ENCODE measurements at places on chromosomes 11 and 22. TPM values are rescaled to one million over a fixed set of nuclear protein-coding genes. Genes with fewer than 3 reads are reported as not detected.
A peak's percentile ranks its signal among the peaks of the same experiment; 100 is the strongest.

The PDGFB gene
- 2.3 TPM for total RNA-seq

The RSF1 gene
- total RNA-seq = 57.0 TPM

The CLDN5 gene
- total RNA-seq = not detected

The SCUBE2 gene
- total RNA-seq = not detected

The MISFA gene
- total RNA-seq = not detected

The FGF3 gene
- not detected for total RNA-seq

The MS4A6E gene
- total RNA-seq = not detected

The OR51F1 gene
- not detected for total RNA-seq

The PRR5 gene
- total RNA-seq = 26.4 TPM

The AMPD3 gene
- 10.8 TPM for total RNA-seq

DNA sequence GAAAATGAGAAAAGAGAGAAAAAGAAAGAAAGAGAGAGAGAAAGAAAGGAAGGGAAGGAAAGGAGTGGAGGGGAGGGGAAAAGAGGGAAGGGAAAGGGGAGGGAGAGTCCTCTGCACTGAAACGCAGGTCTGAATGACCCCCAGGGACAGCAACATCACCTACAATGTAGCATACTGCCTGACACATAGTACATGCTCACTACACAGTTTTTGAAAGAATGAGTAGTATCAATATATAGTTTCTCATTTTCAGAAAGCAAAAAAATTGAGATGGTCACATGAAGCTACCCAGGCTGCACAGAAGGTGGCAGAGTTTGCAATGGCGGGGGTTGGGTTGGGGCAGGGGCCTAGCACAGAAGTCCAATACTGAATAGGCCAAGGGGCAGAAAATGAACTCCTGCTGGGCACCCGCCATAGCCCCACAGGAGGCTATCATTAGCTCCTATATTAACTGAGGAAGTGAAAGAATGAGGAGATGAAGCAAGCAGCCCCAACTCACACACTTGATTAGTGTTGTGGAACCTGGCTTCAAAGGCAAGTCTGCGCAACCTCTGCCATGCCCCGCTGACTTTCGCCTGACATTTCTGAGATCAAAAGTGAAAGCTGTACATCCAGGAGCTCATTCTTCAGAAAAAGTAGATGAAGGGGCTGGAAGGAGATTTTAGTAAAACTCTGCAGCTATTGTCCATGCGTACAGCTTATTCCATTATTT lies 241.2 kb upstream of the SYN3 start:
- no peak for DNase-seq
- no peaks in the 10 kb centered on the region for H3K27me3 ChIP-seq
- no peaks in the 10 kb centered on the region for H3K36me3 ChIP-seq
- no peak overlapping the region for H3K27ac ChIP-seq
- H3K4me1 ChIP-seq = no peaks in the 10 kb centered on the region

- no peaks in the 10 kb centered on the region for H3K36me3 ChIP-seq
- H3K4me3 ChIP-seq = peak overlapping the region; percentile 25
- no peak for DNase-seq
Observed at GRCh38 chr22:46072981-46073682, 77.2 kb upstream of the PPARA start.

GRCh38 chr11:78666675-78667160 lies 92.1 kb upstream of the NARS2 start:
- DNase-seq = no peak
- H3K27me3 ChIP-seq = no peaks in the 10 kb centered on the region
- H3K36me3 ChIP-seq = no peaks in the 10 kb centered on the region
- no peak overlapping the region for H3K4me3 ChIP-seq

DNA sequence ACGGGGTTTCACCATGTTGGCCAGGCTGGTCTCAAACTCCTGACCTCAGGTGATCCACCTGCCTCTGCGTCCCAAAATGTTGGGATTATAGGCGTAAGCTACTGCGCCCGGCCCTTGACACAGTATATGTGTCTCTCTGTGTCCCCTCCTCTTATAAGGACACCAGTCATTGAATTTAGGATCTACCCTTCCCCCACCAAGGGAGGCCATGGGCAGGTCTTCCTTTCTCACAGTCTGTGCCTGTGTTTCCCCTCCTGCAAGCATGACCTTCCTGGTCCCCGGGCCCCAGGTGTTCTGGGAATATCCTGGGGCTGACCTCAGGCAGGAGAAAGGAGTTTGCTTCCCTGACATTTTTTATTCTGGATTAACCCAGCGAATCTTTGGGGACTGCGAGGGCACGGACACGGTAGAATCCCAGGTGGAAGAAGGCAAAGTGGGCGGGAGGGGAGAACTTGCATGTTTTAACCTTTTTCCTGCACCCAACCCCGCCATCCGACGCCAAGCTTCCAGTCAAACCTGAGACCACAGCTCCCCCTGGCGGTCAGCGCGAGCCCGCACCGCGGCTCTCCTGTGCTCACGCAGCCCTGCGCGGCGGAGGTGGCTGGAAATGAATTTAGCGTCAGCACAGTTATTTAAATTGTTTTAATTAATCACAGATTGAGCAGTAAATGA lies 42.1 kb upstream of the ISX start:
- peak; percentile 3 for DNase-seq
- no peak overlapping the region for H3K4me3 ChIP-seq
- H3K36me3 ChIP-seq = no peaks in the 10 kb centered on the region
- H3K4me1 ChIP-seq = no peaks in the 10 kb centered on the region
- no peaks in the 10 kb centered on the region for H3K27me3 ChIP-seq
- no peak overlapping the region for H3K27ac ChIP-seq

DNA sequence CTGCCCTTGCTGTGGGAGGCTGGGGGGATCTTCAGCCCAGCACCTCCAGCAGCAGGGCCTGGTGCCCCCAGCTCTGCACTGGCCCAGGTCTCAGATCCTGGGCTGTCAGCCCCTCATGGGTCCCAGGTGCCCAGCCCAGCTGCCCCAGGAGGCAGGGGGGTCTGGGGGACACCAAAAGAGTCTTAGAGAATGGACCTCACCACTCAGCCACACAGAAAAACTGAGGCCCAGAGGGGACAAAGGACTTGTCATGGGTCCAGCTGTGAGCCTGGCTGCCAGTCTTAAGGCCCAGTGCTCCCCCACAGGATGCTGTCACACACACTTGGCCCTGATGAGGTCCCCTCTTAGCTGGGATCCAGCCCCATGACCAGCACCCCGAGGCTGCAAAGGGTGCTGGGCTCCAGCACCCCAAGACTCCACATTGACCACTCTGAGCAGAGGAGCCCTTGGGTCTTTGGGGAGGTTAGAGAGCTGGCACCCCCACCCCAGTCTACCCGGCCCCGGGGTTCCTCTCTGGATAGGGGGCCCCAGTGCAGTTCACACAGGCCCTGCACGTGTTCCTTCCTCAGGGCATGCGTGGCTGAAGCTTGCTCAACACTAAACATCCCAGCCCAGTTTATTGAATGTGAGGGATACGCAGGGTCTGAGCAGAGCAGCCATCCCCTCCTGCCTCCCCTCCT lies 54.4 kb downstream of the IGLL5 start:
- no peak overlapping the region for H3K4me3 ChIP-seq
- H3K4me1 ChIP-seq = no peaks in the 10 kb centered on the region
- DNase-seq = no peak
- no peaks in the 10 kb centered on the region for H3K36me3 ChIP-seq
- H3K27ac ChIP-seq = no peak overlapping the region
- H3K27me3 ChIP-seq = no peaks in the 10 kb centered on the region

DNA sequence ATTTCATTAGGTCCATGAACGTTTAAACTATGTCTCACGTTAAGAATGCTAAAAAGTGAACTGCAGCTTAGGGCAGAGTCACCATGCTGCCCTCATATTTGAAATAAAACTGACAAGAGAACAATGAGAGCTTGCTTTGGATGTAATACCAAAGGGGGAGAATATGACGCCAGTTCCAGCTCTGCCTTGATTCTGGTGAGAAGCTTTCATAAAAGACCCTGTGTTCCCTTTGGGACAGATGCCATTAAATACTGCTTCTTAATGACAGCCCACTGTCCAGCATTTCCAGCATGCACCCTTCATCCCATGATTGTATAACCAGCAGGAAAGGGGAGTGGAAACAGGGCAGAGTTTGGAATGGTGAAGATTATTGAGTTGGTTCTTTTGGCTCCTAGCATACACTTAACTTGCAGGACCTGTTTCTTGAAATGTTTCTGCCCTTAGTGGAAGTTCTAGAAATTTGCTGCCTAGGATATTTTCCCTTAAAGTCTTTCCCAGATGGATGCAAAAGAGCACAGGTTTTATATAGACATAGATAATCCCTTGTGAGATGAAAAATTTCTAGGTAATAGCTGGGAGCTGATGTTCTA lies 139.3 kb upstream of the LDLRAD3 start:
- no peaks in the 10 kb centered on the region for H3K4me1 ChIP-seq
- H3K36me3 ChIP-seq = peaks cover 8% of the 10 kb centered on the region
- no peaks in the 10 kb centered on the region for H3K27me3 ChIP-seq

GRCh38 chr11:59647245-59647980 lies 21.4 kb downstream of the PATL1 start:
- no peak overlapping the region for H3K27ac ChIP-seq
- H3K4me3 ChIP-seq = no peak overlapping the region
- H3K4me1 ChIP-seq = no peaks in the 10 kb centered on the region
- H3K36me3 ChIP-seq = peaks cover 66% of the 10 kb centered on the region
- DNase-seq = no peak

- H3K36me3 ChIP-seq = no peaks in the 10 kb centered on the region
- no peak for DNase-seq
- no peak overlapping the region for H3K4me3 ChIP-seq
Observed at GRCh38 chr11:45262900-45263299, 23.2 kb downstream of the SYT13 start.

DNA sequence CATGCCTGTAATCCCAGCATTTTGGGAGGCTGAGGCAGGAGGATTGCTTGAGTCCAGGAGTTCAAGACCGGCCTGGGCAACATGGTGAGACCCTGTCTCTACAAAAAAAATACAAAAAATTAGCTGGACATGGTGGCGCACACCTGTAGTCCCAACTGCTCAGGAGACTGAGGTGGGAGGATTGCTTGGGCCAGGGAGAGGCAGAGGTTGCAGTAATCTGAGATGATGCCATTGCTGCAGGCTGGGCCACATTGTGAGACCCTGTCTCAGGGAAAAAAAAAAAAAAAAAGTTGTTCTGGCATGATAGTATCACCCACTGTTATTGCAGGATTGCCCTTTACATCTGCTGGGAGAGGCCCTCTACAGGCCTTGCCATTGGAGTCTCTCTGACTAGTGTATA lies 18.4 kb downstream of the ATXN10 start:
- peaks cover 16% of the 10 kb centered on the region for H3K36me3 ChIP-seq
- DNase-seq = no peak
- no peaks in the 10 kb centered on the region for H3K4me1 ChIP-seq
- H3K4me3 ChIP-seq = no peak overlapping the region

DNA sequence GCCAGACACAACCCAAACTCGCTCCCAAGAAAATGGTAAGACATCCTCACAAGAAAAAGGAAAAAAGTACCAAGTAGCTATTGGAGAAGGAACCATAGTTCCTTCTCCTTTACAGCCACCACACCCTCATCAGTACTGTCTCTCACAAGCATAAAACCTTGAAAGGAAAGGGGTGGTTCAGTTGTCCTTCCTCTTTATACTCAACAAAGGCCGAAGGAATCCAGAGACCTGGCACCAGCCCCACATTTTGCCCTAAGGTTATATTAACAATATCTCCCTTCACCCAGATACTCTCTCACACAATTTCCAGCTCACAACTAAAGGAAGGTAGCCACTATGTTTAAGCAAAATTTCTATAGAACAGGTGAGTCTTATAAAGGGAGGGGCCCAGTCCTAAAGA lies 8.5 kb downstream of the FHIP1B start:
- no peaks in the 10 kb centered on the region for H3K27me3 ChIP-seq
- H3K4me3 ChIP-seq = no peak overlapping the region
- H3K4me1 ChIP-seq = peaks cover 26% of the 10 kb centered on the region
- no peak for DNase-seq
- H3K27ac ChIP-seq = no peak overlapping the region
- peaks cover 23% of the 10 kb centered on the region for H3K36me3 ChIP-seq

DNA sequence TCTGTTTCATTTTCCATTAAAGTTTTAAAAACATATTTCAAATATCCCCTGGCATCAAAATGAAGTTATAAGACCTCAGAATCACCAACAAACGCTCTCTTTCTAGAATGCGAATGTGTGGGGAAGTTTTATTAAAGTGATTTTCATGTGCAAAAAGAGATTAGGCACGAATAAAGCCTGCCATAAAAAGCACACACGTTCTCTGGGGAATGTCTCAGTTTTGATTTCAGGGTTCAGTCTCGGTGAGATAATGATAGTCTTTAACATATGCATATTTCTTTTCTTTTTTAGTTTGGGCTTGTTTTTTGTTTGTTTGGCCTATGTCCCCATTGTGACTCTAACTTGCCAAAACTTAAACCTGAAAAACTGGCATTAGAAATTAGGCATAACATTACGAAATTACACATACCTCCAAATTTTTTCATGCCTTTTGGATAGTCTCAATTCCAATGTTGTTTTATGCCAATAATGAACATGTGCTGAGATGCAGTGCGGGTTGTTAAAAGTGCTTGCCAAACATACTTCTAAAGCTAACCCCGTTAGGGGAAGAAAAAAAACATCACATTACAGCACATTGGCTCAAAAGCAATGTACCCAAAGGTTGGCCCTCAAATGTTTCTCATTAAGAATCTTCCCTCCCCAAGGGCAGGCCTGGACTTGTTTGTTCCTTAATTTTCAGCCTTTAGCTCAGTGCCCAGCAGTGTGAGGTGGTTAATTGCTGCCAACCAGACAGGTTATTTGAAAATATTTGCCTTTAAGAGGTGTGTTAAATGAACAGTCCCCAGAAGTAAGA lies 33.2 kb upstream of the FBLN1 start:
- H3K27me3 ChIP-seq = no peaks in the 10 kb centered on the region
- DNase-seq = no peak
- no peaks in the 10 kb centered on the region for H3K4me1 ChIP-seq
- H3K4me3 ChIP-seq = no peak overlapping the region
